ENCODE measurements at places on chromosomes 16 and 17.

GRCh38 chr17:77651988-77652387, 306.5 kb upstream of the TNRC6C start:
- no peak for DNase-seq

DNA sequence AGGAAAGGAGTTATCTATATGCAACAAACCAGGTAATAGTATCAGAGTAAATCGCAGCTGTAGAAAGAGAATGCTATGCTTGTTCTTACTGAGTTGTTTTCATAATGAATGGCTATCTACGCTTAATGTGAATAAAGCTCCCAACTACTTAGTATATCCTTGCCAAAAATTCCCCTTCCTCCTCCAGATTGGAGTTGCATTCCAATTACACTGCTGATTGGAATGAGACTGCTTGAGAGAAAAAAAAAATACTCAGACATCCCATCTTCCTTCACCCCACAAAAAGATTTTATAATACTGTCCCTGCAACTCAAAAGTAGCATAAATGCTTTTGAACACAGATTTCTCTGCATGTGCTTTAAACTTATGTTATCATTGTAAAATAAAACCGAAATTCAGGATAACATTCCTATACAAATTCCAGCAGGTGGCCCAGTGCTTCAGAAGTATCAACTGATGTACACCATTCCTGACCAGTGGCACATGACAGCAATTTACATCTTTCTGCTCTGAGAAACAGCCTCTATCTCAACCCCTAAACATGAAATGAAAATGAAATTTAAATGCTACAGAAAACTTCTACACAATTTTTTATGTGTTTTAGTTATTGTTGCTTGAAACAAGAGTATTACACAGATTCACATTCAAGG, 47.0 kb downstream of the SMURF2 start:
- no peak for DNase-seq

DNA sequence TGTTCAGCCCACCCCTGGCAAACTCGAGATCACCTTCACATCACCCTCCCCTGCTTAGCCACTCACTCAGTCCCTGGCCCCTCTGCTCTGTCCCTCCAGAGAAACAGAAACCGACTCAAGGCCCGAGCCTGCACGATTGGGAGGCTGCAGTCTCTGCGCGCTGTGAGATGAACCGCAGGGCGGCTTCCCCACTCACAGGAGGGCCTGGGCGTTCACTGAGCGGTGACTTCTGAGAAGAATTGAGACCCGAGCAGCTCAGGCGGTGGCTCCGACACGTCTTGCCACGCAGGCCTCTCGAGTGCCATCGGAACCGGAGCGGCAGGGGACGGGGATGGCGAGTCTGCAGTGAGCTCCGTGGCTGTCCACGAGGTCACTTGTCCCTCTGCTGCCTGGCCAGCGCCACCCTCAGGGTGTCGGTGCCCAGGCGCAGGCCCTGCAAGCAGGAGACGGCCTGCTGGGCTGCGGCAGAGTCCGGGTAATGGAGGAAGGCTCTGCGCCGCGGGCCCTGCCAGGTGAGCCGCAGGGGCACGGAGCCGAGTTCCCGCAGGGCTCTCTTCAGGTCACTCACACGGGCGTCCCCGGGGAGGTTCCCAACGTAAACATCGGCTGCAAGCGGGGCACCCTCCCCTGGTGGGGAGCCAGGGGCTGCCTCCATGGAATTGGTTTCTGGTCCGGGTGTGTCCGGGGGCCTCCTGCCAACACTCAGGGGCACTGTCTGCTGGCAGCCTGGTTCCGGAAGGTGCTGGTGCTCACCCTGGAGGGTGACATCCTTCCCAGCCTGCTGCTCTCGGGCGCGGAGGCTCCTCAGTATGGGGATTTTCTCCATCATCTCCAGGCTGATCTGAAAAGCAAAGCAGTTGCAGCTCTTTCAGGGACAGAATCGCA, 21.6 kb downstream of the FOXF1 start:
- no peak for DNase-seq

DNA sequence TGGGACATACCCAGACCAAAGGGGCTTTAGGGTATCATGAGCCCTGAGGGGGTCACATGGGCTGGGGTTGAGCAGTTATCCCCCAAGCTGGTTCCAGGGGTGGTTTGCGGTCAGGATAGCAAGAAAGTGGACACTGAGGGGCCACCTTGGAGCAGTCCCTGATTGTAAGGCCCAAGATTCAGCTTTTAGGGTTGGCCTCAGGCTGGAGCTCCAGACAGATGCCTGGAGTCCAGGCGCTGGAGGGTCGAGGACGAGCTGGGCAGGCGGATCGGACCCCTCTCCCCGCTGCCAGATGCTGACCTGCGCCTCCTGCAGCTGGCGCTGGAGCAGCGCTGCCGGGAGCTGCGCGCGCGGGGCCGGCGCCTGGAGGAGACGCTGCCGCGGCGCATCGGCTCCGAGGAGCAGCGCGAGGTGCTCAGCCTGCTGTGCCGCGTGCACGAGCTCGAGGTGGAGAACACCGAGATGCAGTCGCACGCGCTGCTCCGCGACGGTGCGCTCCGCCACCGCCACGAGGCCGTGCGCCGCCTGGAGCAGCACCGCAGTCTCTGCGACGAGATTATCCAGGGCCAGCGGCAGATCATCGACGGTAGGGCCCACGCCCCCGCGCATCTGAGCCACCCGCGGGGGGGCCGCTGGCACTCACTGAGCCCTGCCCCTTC, 10.0 kb downstream of the BTBD17 start:
- DNase-seq = no peak

- DNase-seq = no peak
These were observed 16.8 kb downstream of the MARCHF10 start for GRCh38 chr17:62791235-62791734.

DNA sequence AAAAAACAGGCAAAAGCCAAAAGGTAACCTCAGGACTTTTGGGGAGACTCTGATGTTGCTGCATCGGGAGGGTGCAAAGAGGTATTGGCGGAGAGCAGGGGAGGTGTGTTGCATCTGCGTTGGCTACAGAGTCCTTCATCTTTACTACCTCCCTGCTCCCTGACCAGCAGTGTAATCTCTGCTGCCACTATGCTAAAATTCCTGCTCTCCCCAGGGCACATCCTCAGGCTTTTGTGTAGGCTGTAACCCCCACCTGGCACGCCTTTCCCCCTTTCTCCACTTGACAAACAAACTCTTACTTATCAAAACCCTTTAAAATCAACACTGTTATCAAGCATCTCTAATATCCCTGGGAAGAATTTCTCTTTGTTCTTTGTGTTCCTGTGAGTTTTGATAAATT, 435.3 kb downstream of the HAPSTR1 start:
- DNase-seq = no peak

GRCh38 chr17:9402590-9403199, 172.9 kb downstream of the STX8 start:
- DNase-seq = peak; percentile 15

DNA sequence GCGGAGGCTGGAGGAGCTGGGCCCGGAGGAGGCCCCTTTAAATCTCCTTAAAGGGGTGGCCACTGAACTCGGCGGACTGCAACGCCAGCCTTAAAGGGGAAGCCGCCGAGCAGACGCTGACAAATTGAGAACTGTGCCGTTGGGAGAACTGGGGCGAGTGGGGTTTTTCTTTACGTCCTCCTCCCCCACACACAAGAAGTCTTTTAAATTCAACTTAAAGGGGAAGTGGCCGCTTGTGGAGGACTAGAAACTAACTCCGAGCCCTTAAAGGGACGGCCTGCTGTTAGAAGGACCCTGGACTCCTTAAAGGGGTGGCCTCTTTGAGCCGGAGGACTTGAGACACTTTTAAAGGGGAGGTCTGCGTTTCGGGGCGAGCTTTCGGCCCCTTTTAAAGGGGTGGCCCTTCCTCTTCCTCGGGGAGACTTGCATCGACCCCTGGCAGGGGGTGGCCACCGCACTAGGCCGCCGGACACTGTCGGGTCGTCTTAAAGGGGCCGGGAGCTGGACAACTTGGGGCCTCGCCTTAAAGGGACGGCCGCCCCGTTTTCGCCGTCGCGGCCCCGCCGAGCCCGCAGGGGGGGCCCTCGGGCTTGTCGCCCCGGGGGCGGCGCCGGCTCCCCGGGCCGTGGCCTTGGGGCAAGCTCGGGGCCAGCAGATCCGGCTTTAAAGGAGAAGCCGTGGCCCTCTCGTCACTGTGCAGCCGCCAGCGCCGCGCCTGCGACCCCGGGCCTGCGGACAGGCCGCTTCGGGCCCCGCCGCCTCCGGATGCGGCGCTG, 688 bp downstream of the FBRS start:
- DNase-seq = no peak

DNA sequence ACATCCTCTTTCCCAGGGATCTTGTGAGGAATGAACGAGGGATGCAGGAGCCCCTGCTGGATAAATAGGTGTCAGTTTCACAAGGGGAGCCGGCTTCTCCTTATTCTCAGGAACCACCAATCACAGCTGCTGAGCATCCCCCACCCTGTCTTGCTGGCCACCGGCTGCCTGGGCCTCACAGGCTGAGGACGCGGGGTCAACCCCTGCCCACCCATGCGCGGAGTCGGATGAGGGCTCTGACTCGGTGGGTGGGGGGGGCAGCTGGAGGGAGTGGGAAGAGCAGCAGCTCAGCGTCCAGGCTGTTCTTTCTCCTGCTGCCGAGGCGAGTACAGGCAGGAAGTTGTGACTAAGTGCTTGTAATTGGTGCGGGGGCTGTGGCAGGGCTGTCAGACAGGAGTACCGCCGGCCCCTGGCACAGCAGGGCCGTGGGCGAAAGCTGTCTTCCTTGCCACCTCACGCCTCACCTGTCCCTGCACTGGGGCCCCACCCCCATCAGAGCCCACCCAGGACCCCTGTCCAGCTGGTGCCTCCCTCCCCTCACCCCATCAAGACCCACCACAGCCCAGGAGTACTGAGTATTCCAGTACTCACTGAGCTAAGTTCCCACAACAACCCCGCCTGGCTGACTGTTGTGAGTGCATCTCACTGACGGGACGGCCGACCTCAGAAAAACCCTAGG, 11.0 kb upstream of the DPEP1 start:
- peak; percentile 70 for DNase-seq
